GM12892 (cell line): ENCODE measurements at places on chromosomes 3 and 15.

- no peak for DNase-seq
Observed at GRCh38 chr3:120369037-120369467, 19.9 kb upstream of the LRRC58 start.

GRCh38 chr15:64090527-64090926 is 3.1 kb downstream of the CIAO2A start:
- DNase-seq: peak; percentile 28

GRCh38 chr3:81761904-81762580 is 597 bp upstream of the GBE1 start:
- DNase-seq: no peak

GRCh38 chr15:66905954-66906353 is 159.4 kb upstream of the SMAD3 start:
- DNase-seq: no peak

DNA sequence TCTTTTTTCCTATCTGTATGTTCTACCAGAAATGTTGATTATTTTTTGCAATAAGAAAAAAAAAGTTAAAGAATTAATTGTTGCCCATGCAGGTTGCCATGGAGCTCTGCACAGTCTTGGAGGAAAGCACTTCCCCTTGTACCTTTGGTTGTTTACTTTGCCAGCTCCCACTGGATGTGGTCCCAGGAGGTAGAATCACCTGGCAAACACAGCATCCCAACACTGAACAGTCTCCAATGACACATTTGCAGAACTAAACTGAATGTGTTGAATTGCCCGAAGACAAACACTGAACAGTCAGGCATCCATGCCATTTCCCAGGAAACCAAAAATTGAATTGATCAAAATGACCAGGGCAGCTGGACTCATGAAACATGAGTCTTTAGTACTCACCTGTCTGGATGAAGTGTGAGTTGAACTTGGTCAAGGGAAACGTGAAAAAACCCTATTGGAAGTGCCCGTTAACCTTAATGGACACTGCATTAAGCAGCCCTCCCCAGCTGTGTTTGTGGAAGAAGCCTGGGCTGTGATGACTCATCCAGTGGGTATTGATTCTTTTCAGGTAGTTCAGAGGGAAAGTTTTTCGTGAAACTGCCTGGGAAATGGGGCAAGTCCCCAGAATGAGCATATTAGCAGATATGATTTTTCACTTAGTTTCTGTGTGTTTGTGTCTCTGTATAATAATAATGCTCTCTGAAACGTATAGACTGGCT is 284.7 kb upstream of the STT3B start:
- no peak for DNase-seq

GRCh38 chr15:38928431-38928830 is 363.8 kb upstream of the RASGRP1 start:
- no peak for DNase-seq

DNA sequence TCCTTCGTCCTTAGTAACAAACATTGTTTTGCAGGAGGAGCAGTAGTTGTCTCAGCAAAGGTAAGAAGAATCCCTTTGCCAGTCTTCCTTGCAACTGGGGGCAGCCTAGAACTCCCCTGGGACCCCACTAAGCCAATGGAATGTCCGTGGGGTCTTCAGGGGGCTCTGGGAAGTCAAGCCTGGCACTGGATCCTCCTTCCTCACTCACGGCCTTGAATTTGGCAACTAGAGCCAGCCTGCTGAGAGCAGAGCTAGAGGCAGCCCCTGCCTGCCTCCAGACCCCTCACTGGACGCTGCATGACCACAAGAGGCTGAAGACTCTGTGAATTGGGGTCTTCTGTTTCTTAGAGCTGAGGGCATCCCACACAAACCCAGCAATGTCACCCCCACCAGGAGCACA is 18.6 kb upstream of the PRR23E start:
- DNase-seq: no peak

- no peak for DNase-seq
Observed at GRCh38 chr15:82139823-82140268, 94.0 kb upstream of the MEX3B start.

DNA sequence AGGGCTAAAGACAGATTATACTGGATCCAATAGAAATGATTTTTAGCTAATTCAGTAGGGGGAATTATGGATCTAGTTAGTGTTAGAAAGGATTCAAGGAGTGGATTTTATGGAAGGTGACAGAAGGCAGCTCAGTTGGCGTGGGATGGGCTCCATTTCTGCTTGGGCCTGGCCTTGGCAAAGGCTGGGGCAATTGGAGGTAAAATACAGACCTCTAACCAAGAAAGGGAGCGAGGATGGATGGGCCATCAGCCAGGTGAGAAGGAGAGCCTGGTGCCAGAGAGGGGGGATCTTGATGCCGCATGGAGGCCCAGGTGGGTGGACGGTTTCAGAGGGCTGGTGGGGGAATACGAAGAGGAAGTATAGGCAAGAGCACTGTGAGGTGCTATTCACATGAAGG is 40.7 kb upstream of the TRA2B start:
- DNase-seq: no peak

DNA sequence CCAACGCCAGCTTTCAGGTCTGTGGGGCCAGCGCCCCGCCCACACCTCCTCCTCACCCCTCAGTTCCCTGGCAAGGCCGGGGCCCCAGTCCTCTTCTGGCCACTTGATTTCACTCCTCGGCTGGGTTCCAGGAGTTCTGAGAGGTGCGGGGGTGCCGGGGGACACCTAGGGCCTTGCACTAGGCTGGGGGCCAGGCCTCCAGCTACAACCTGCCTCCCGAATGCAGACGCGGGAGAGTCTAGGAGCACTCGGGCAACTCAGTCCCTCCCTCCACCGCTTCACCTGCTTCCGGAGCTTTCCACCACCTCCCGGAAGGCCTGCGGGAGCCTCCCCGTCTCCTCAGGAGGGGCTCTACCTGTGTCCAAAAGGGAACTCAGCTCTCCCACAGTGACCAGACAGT is 35.6 kb downstream of the TNK2 start:
- DNase-seq: no peak

DNA sequence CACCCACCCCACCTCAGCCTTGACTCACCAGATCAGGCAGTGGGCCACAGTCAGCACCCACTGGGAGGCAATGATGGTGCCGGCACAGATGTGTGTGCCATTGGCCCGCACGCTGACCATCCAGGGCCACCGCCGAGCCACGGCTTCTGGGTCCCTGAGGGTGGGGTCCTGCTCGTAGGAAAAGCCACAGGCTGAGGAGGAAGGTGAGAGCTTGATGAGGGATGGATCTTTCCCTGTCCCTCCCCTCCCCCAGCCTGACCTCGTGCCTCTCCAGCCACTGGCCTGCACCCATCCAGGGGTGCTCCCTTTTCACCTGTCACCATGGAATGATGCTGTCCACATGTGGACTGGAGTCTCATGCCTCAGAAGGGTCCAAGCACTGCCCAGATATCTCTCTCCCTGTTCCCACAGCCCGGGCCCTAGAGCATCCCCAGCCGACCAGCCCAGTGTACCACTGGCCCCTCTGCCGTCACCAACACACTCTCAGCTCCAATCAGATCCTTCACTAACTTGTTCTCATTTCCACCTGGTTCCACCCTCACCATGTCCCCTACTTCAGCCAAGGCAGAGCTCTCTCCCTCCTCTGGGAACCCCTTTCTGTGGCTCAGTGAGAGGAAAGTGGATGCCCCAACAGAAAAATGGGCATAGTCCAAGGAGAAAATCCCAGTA is 2.0 kb downstream of the PRSS50 start:
- DNase-seq: no peak
